D721Med (cell line): ENCODE measurements at places on chromosomes 5 and 9.

GRCh38 chr9:112601636-112602035 lies 115.0 kb downstream of the KIAA1958 start:
- no peak for DNase-seq

DNA sequence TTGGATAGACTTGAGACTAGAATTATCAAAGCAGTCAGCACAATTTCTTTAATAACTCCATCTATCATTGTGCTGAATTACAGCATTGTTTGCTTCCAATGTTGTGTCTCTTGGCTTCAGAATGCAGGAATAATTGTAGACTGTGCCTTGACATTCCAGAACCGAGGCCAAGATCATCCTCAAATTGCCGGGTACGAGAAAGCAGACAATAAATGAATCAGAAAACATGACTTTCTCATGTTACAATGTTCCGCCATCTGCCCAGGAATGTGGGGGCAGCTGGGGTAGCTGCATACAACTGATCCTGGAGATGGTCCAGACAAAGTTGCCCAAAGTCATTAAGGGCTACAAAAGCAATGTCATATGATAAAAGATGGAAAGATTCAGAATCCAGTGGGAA lies 206.2 kb upstream of the SGCD start:
- DNase-seq, result no peak

- no peak for DNase-seq
These were observed 46.4 kb downstream of the RBM27 start for GRCh38 chr5:146249801-146250200.

DNA sequence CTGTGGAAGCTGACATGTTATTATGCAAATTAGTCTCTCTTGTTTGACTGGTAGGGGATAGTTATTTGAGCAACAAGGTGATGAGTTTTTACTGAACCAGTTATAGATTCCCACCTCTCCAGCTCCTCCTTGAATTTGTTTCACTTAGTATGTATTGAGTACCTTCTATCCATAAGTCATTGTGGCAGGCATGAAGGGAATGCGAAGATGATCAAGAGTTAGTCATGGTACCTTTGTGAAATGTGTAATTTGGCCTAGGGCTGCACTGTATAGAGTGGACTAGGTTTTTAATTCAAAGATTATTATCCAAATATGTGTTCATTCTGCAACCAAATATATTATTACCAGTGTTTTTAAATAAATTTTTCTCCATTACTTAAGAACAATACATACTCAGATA lies 110.1 kb downstream of the HACD4 start:
- no peak for DNase-seq

- DNase-seq, result no peak
These were observed 559.2 kb downstream of the PSAT1 start for GRCh38 chr9:78856144-78856543.

GRCh38 chr5:14464671-14465070 lies 116.9 kb upstream of the OTULINL start:
- DNase-seq, result no peak

DNA sequence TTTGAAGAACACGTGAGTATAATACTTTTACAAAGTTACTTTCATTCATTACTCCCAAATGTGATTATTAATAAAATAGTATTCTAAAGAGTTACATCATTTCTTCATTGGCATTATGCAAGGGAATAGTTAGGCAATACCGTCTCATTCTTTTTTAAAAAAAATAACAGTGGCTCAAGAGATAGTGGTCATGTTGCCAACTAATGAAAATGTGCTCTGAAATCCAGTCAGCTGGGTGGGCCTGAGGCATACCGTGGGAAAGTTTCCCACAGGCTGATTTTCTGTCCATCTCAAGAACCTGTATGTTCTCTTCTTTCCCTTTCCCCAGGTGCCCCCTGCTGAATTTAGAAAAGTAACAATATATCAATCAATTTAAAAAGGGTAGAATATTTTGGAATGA lies 40.8 kb upstream of the ROPN1L start:
- no peak for DNase-seq

GRCh38 chr5:135027266-135027696 lies 6.7 kb downstream of the PITX1 start:
- no peak for DNase-seq

- DNase-seq, result no peak
These were observed 421.9 kb downstream of the CDH10 start for GRCh38 chr5:24222876-24223275.
